ENCODE measurements at places on chromosomes 12 and 14.

- DNase-seq: no peak
Measured at GRCh38 chr12:6979021-6979420, 8.3 kb downstream of the EMG1 start.

DNA sequence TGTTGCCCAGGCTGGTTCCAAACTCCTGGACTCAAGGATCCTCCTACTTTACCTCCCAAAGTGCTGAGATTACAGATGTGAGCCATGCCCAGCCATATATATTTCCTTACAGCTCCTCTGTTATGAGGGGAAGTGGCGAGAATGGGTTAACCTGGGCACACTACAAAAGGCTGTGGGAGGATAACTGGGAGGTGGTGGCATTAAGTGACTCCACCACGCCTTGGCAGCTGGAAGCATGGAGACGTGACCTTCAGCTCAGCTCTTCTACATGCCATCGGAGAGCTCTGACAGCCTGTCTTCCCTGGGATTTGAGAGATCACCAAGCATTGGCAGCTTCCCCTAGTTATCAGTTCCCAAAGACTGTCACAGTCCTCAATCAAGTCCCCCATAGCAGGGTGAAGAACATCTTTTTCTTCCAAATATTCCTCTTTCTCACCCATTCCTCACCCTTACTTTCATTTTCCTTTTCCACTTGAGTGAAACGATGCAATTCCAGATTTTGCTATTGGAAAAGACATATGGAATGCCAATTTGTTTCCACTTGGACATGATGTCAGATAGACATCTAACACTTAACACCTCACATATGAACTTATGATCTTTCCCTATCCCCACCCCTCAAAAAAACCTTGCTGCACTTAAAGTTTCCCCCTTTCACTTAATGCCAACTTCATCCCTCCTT is 48.5 kb downstream of the PHLDA1 start:
- DNase-seq: no peak

GRCh38 chr14:92443741-92444140 is 69.8 kb upstream of the RIN3 start:
- no peak for DNase-seq

DNA sequence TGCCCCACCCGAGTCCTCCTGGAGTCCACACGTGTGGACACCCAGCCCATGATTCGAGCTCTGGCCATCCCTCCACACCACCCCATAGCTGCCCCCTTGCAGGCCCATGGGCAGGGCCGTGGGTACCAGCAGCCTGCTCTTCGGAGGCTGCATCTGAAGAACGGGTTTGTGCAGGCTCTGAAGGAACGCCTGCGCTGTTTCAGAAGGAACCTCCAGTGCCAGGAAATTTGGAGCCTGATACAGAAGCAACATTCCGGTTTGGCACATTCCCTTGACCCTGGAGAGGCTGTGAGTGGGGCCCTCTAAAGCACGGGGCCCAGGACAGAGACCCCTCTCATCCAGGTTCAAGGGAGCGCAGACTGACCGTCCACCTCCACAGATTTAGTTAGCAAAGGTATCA is 57.0 kb downstream of the ZNF664 start:
- DNase-seq: no peak

DNA sequence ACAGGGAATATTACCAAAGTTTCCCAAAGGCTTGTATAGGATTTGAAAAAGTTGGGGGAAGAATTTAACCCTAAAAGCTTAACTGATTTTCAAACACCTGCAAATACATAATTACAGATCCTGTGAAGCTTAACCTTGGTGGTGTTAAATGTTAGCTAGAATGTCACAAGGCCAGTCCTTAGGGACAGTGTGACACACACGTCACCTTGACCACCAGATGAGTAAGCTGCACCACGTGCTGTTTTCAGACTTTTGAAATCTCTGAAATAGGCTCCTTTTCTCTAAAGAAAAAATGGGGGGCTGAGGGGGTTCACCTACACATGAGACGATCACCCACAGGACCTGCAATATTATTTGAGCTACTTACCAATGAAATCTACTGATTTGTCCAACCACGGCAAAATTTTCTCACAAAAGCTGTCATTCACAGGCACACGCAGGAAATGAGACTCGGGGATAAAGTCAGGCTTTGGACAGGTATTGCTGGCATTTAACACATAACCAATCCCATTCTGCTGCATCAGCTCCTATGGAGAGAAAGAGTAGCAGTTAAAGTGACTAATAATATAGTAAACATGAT is 75.9 kb downstream of the DUSP16 start:
- DNase-seq: no peak

DNA sequence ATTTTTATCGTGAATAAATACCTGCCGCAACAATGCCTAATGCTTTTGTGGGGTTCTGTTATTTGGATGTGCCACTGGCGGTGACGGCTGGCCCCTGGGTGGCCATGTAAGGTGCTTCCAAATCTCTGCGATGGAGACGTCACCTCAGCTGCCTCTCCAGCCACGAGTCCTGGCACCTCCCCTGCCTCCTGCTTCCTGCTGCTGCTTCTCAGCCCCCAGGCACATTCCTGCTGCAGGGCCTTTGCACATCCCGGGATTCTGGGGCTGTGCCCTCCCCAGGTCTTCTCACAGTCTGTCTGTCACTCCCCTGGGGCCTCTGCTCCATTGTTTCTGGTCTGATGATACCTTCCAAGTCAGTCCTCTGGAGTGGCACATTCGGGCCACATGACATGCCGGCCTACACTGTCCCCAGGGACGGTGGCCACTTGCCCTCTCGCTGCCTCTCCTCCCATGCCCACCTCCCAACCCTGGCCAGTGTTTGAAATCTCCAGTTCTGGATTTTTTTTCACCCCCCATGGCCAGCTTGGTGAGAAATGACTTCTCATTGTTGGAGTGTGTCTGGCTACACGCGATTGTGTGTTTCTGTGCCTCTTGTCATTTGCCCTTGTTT is 151.8 kb downstream of the KIF26A start:
- no peak for DNase-seq

GRCh38 chr12:61272441-61272840 is 987.8 kb upstream of the USP15 start:
- DNase-seq: no peak

GRCh38 chr12:12717586-12718380 is 615 bp downstream of the CDKN1B start:
- peak; percentile 54 for DNase-seq

DNA sequence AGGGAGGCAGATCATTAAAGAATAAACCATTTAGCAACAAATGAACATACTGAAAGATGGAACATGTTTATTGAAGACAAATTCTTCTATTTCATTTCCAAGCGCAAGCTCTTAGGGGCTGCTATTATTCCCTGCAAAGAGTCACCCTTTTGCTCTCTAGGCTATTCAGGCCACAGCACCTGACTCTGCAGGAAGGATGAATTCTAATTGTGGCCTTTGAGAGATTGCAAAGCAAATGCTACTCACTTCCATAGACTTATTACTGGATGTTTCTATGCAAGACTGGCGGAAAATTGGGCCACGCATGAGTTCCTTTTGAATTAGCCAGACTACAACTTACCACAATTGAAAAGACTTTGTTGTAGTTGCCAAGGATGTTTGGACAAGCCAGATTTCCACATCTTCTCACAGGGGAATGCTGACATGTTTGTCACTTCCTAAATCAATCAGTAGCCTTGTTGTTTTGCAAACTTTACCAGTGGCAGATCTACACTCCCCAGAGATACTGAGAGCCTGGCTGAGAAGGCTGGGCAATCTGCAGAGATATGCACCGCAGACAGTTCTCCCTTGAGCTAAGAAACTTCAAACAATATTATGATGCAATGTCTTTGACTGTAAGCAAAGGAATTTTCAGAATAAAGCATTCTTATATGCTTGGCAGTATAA is 334.3 kb upstream of the SYT1 start:
- no peak for DNase-seq

GRCh38 chr12:74620921-74621320 is 83.3 kb downstream of the ATXN7L3B start:
- DNase-seq: no peak

- DNase-seq: no peak
Measured at GRCh38 chr12:52057638-52058576, 6.7 kb downstream of the NR4A1 start.

GRCh38 chr12:115341442-115341841 is 657.5 kb upstream of the TBX3 start:
- DNase-seq: no peak

DNA sequence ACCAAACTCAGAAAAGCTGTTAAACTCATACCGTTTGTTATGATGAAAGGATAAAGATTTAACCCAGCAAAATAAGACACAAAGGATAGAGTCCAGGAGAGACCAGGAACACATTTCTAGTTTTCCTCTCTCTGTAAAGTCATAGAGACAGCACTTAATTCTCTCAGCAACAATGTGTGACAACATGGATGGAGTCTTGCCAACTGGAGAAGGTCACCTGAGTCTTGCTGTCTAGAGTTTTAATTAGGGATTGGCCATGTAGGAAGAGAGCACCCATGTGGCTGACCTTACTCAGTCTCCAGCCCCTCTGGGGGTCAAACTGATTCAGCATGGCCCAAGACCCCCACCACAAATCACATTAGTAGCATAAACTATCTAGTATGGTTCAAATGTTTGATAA is 151.0 kb upstream of the ATF7IP start:
- DNase-seq: no peak

DNA sequence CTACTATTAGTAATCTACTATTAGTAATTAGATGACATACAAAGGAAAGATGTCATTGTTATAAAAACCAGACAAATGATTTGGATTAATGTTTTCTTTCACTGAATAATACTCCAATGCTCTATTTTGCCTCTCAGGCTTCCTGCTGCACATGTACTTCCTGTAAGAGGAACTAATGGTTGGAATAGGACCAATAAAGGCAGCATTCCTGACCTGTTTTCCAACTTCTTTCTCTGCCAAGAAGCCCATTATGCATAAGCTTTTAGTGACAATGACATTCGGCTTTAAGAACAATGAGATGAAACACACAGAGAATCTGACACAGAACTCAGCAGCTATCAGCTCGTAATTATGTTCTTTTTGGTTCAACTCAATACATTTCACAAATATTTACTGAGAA is 5.2 kb upstream of the C12orf56 start:
- DNase-seq: no peak

DNA sequence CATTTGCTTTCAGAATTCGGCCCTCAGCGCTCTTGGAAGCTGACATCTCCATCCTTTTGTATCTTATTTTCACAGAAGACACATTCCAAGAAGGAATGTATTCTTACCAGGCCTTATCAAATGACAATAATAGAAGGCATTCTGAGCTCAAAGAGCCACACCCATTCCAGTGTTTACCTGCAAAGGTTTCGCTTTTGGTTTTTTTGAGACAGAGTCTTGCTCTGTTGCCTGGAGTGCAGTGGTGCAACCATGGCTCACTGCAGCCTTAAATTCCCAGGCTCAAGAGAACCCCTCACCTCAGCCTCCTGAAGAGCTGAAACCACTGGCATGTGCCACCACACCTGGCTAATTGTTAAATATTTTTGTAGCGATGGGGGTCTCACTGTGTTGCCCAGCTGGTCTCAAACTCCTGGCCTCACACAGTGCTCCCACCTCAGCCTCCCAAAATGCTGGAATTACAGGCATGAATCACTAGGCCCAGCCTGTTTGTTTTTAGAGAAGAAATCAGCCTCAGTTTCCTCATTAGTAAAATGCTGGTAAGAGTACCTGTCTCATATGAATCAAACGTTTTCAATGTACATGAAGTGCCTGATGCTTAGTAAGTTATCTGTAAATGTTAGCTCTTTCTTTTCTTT is 69.2 kb downstream of the SLC6A12 start:
- no peak for DNase-seq

- peak; percentile 98 for DNase-seq
Measured at GRCh38 chr14:76784881-76785280, 23.6 kb downstream of the VASH1 start.

- no peak for DNase-seq
Measured at GRCh38 chr12:130126023-130126432, 36.2 kb upstream of the FZD10 start.

- DNase-seq: no peak
Measured at GRCh38 chr12:52990206-52990605, 16.1 kb upstream of the EIF4B start.

GRCh38 chr14:50363714-50364111 is 33.0 kb downstream of the CDKL1 start:
- no peak for DNase-seq

DNA sequence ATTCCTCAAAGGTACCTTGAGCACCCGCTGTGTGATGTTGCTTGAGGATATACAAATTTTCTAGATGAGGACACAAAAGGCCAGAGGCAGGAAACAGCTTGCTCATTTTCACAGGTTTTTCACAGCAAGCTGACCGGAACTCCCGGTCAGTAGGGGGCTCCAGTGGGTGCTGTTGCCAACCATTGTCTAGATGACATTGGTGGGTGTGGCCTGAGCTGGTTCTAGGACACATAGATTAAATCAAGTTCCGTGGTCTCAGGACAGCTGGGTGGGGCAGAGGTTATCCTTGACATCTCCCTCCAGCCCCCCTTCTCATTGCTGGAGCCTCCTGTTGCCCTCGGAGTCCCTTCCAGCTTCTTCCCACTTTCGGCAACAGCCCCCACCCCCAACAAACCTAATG is 153.6 kb upstream of the FKBP4 start:
- DNase-seq: no peak

- no peak for DNase-seq
Measured at GRCh38 chr12:32431025-32431424, 31.7 kb downstream of the FGD4 start.

DNA sequence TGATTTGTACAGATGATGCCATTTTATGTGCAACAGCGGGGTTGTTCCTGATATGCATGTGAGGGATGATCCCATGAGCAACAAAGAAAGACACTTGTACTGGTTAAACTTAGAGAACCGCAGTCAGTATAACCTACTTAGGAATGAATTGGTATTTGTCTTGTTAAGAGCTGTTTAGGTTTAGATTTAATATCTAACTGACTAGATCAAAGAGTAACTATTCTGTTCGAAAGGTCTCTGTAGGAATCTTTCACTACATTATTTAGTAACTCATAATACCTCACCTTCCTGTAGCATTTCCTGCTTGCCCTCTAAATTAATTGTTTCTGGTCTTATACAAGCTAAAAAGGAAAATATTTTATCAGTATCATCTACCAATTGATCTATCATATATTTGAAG is 350.4 kb downstream of the TRHDE start:
- no peak for DNase-seq

DNA sequence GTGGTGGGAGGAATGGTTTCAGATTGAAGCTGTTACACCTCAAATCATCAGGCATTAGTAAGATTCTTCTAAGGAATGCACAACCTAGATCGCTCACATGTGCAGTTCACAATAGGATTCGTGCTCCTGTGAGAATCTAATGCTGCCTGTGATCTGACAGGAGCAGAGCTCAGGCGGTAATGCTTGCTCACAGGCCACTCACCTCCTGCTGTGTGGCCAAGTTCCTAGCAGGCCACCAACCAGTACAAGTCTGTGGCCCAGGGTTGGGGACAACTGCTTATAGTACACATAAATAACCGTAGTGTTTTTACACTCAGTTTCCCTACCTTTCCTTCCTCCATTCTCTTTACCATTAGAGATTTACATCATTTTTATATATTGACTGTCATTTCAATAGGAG is 121.4 kb downstream of the SLCO1B3 start:
- no peak for DNase-seq

Measured in NCI-H1694 treated with DMSO at 0.1 percent for 48 hours (cell line).